AG08396 (cell line): ENCODE measurements at places on chromosomes 7 and 10.

DNA sequence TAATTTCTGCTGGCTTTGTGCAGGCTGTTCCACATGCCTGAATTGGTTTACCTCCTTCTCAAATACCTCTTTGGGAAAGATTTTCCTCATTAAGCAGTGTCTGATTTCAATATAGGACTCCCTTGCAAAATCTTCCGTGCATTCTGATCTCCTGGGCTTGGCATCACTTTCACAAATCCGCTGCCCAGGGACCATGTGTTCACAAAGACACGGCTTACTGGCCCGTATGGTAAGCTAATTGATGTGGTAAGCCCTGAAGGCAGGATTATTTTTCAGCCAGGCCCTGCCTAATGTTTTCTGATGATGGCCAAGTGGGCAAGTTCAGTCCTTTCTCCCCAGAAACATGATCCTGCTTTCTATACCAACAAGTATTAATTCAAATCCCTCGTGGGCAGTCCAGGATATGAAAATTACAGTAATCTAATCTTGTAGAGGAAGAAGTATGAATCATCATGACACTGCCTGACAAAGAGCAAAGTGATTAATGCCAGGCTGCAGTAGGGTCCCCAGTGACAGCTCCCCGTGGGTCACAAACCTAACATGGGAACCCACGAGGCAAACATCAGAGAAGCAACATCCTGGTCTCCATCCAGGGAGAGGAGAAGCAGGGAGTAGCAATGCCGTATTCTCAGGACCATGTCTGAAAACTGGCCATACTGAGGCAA is 11.6 kb upstream of the SVIL start:
- peak; percentile 20 for DNase-seq

DNA sequence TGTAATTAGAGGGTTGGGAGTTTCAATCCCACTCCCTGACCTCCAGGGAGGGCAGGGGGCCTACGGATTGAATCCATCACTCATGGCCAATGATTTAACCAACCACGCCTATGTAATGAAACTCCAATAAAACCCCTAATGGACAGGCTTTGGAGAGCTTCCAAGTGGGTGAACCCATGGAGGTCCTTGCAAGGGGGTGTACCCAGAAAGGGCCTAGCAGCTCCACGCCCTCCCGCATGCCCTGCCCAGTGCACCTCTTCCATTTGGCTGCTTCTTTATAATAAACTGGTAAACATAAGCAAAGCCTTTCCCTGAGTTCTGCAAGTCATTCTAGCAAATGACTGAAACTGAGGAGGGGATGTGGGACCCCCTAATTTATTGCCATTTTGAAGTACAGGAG is 280.1 kb downstream of the FRMD4A start:
- no peak for DNase-seq

DNA sequence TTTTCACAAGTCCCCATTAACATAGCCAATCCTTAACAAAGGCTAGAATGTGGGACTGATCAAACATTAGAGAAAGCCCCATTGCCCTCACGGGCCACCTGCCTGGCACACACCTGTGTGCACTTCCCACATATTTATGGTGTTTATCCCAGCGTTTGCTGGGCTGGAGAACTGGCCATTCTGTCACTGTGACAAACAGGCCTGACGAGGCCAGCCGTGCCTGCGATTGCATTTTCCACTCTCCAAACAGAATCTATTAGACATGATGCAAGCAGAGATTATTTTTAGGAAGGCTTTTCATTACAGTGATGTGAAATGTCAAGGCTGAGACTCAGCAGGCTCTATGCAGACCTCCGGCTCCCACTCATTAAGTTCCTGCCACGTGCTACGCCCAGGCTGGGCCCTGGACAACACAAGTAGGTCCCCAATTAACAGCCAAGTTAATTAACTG is 20.4 kb downstream of the PTPRN2 start:
- DNase-seq: no peak

- no peak for DNase-seq
Measured at GRCh38 chr10:124259139-124259825, 159.4 kb downstream of the OAT start.

- DNase-seq: no peak
Measured at GRCh38 chr7:16524332-16524731, 2.3 kb upstream of the LRRC72 start.

DNA sequence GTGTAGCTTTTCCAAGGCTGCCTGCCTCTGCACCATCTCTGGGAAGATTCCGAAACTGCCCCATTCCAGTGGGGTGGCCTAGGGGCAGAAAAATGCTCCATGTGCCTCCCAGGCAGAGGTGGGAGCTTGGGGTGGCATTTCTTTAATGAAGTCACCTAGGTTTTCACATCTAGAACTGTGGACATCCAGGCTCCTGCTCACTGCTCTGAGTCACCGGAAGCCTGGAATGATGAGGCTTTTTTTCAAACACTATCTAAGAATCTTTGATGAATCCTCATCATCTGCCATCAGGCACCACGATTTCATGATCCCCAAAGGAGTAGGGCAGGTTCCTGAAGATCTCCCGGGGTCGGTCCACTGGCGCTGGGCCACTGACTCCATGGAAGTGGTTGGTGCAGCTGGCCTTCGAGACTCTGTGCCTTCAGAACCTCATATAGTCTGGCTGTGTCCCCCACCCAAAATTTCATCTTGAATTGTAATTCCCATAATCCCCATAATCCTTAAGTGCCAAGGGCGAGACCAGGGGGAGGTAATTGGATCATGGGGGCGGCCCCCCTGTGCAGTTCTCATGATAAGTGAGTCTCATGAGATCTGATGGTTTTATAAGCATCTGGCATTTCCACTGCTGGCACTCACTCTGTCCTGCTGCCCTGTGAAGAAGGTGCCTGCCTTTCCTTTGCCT is 37.1 kb downstream of the MTURN start:
- DNase-seq: no peak

DNA sequence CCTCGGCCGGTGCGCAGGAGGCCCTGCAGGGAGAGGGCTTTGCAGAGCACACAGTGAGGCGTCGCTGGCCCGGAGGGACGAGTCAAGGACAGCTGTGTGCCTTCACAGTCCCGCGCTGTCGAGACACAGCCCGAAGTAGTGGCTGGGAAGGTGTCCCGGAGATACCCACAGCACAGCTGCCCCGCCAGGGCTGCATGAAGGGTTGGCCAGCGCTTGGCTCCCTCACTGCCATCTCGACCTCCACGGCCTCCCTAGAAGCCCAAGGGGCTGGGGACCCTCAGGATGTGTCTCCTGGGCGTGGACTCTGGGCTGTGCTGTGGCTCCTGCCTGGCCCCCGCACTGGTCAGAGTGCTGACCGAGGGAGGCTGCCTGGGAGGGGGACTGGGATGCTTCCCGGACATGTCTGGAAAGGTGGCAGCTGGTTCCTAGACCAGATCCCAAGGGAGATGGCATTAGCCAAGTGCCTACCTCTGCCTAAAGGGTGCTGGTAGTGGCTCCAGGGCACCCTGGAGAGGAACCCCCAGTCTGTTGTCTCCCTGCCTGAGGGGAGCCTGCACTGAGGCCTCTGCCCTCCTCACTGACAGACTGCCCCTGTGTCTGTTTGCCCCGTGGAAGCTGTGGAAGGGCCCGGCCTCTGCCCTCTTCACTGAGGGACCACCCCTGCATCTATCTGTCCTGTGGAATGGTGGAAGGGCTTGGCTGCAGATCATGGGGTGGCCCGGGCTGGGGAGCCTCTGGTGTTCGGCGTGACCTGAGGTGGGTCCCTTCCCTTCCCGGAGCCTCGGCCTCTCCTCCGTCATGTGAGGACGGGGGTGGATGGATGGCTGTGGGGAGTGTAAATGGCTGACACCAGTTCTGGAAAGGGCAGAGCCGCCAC is 5.8 kb downstream of the ELFN1 start:
- no peak for DNase-seq

DNA sequence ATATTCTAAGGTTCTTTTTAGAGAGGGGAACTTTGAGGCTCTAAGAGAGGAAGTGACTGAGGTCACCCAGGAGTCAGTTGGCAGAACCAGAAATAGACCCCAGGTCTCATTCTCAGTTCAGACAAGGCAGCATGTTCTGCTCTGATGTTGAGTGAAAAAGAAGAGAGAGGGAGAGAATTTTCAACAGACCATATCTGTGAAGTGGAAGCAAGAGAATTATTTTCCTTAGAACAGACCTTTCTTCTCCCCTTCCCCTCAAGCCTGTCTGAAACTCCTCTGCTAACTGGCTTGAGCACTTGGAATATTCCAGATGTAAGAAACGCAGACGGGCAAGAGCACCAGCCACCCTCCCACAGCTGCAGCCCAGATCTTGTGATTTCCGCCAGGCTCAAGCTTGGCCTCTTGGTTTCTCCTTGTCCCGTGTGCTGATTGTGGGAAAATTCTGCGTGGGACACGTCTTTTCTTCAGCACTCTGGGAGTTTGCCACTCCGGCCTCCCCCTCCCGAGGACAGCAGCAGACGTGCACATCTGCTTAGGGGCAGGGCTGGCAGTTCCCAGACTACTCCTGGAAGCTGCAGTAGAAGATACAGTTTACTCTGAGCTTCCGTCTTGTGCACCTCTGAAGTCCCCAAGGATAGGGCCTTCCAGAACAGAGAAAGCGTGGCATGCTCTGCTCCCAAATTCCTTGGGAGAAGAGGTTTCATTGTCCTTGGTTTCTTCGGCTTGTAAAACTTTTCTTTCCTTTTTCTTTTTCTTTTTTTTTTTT is 22.7 kb upstream of the IKZF1 start:
- DNase-seq: no peak
